CD8-positive, alpha-beta T cell (primary cell): ENCODE measurements at places on chromosomes 5 and 9. TPM values are rescaled to one million over a fixed set of nuclear protein-coding genes. Genes with fewer than 3 reads are reported as not detected.

PRRC1 gene
- total RNA-seq = 37.3 TPM

PCDHGA3 gene
- not detected for total RNA-seq

LIFR gene
- total RNA-seq = not detected

HEMGN gene
- 0.33 TPM for total RNA-seq

PDE6A gene
- total RNA-seq = not detected

PCDHB9 gene
- not detected for total RNA-seq

EIF4EBP3 gene
- 10.6 TPM for total RNA-seq

GRCh38 chr5:110371725-110372041, 354.8 kb downstream of the TMEM232 start:
- DNase-seq = no peak

GRCh38 chr5:143166661-143167420, 236.6 kb downstream of the NR3C1 start:
- DNase-seq = no peak

DNA sequence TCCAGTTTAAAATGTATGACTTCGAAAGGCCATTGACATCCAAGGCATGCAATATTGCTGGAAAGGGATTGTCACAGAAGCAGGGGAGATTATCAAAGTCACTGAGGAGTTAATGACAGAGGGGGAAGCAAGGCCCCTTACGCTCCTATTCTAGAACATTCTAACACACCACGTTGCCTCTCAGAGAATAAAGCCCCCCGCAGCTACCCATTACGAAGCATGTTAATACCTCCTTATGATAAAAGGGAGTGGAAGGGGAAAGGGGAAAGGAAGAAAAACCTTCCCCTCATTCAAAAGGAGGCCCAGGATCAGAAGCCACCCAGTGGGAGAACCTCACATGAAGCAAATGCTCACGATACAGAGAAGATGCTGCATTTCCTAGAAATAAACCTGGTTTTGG, 213.6 kb downstream of the DAB2IP start:
- no peak for DNase-seq

DNA sequence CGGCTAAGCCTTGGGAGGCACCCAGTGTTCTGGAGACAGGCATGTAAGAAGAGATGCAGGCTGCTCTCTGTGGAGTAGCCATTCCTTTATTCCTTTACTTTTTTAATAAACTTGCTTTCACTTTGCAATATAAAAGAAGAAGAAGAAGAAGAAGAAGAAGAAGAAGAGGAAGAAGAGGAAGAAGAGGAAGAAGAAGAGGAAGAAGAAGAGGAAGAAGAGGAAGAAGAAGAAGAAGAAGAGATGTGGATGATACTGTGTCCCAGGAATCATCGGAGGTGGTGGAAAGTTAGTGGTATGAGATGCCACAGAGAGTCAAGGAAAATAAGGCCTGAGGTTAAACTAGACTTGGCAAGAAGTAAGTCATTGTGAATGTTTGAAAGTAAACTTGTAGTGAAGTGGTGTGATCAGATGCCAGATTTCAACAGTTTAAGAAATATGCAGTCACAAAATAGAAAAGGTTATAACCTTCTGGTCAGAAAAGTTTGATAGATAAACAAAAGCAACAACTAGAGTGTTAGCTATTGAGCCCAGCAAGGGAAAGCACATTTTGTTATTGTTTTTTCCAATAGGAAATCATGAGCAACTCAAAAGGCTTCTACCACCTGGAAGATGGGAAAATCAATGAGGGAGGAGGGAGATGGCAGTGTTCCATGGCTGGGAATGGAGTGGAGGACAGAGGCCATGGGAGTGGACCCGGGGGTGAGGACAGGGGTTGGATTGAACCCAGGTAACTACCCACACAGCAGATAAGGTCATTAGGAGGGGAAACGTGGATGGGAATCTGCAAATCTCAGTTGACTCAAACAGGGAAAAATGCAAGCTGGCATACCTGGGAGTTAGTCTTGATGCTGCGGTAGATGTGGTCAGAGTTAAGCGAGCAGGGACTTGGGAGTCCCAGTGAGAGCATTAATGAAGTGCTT, 16.8 kb downstream of the AOPEP start:
- DNase-seq = no peak

GRCh38 chr9:126612813-126613641, 701 bp upstream of the LMX1B start:
- no peak for DNase-seq

GRCh38 chr5:119745976-119746375, 116.6 kb downstream of the FAM170A start:
- no peak for DNase-seq

DNA sequence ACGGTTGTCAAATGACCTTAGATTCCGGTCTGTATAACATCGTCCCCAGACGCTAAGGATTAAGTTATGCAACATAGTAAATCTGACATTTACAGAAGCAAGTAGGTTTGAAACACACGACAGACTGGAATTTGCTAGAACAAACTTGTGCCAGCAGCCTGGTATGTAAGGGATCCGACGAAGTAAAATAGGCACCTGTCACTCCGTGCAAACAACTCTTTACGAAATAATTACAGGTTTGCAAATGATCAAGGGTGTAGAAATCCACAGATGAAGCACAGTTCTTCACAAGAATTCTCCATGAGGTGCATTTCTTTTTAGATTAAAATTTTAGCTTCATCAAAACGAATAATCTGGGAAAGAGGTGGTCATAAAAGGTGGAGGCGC, 508 bp downstream of the MOCS2 start:
- no peak for DNase-seq

DNA sequence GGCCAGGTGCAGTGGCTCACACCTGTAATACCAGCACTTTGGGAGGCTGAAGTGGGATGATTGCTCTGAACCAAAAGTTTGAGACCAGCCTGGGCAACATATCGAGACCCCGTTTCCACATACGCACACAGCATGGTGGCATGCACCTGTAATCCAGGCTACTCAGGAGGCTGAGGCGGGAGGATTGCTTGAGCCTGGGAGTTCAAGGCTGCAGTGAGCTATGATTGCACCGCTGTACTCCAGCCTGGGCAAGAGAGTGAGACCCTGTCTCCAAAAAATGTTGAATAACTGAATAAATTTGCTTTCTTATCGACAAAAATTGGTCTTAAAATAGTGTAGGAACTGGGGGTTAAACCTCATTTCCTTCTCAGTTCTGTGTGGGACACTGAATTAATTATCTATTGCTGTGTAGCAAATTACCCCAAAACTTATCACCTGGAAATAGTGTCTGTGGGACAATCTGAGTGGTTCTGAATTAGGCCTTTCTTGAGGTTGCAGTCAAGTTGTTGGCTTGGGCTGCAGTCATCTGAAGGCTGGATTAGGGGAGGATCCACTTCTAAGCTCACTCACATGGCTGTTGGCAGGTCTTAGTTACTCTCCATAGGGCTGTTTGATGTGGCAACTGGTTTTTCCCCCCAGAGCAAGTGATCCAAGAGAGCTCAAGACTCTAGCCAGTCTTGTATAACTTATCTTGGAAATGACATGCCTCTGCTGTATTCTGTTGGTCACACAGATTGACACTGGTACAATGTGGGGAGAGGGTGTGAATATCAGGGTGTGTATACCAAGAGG, 2.0 kb downstream of the SNX30 start:
- no peak for DNase-seq

- DNase-seq = no peak
Measured at GRCh38 chr9:130208600-130209347, 36.6 kb downstream of the NCS1 start.
